ENCODE measurements at places on chromosomes 12 and 14. TPM values are rescaled to one million over a fixed set of nuclear protein-coding genes. Genes with fewer than 3 reads are reported as not detected.

Gene OR6C74
- polyA plus RNA-seq, result not detected

Gene IL22
- polyA plus RNA-seq, result not detected

Gene PLCZ1
- not detected for polyA plus RNA-seq

Gene RIN3
- 29.4 TPM for polyA plus RNA-seq

Gene NAV3
- polyA plus RNA-seq, result 0.11 TPM

Gene PLEKHD1
- polyA plus RNA-seq, result 0.11 TPM

Gene CCDC175
- polyA plus RNA-seq, result not detected

Gene ZNF891
- polyA plus RNA-seq, result 0.63 TPM

Gene RILPL1
- 0.08 TPM for polyA plus RNA-seq

Gene TMPRSS12
- polyA plus RNA-seq, result not detected
